ENCODE measurements at places on chromosomes 3 and 15.

DNA sequence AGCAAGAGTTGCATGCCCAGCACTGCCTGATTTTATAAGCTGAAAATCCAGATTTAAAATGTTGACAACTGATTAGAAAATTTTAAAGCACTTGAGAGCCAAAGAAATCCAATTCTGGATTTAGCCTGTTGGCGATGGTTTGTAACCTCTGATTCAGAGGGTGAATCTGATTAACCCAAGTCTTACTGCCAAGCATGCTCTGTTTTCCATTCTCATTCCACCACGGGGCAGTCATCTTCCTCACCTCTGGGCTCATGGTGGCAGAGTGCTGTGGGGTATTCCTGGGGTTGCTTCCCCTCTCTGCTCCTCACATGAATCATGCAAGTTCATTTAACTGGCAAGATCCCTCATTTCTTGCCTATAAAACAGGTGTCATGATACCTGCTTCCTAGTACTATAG lies 342.2 kb downstream of the EPHB1 start:
- no peak for DNase-seq

GRCh38 chr15:30999729-31000128 lies 8.3 kb upstream of the MTMR10 start:
- no peak for DNase-seq

- no peak for DNase-seq
Observed at GRCh38 chr3:172362583-172362982, 85.7 kb downstream of the GHSR start.

DNA sequence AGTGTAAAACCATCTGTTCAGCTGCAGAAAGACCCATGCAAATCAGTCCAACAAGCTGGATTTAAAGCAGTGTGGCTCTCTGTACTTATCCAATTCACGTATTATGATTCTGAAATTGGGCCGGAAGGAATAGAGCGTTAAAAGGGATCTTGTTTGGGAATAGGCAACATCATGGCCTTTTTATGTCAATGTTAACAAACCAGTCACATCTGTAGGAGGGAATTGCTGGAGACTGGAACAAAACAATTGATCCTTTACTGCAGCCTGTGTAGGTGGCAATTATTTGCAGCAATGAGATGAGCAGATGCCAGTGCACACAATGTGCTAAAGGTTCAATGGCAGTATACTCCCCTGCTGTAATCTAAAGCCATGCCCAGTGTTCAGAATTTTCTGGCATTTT lies 887.4 kb upstream of the ROBO1 start:
- no peak for DNase-seq

- DNase-seq: no peak
Observed at GRCh38 chr3:106457281-106458180, 588.7 kb upstream of the CBLB start.

GRCh38 chr3:183447206-183448001 lies 19.0 kb upstream of the MCF2L2 start:
- peak; percentile 41 for DNase-seq

DNA sequence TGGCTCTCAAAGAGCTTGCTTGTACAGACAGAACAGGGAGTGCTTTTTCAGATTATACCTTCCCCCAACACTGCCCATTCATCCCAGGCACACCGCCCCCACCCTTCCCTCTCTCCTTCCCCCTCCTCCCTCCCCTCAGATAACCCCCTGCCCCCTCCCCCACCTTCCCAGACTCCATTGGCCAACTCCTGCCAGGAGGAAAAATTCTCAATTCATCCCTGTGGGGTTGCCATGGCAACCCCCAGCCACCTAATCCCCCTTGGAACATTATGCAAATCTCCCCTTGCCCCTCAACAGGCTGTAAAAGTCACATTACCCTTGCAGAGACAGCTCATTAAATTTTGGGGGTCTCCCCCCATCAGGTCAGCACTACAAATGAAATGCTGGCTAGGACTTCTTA lies 14.3 kb downstream of the TLE3 start:
- DNase-seq: no peak

GRCh38 chr15:58494567-58494966 lies 62.8 kb downstream of the LIPC start:
- DNase-seq: no peak

GRCh38 chr3:133054586-133054985 lies 16.4 kb downstream of the TMEM108 start:
- no peak for DNase-seq

- no peak for DNase-seq
Observed at GRCh38 chr3:52881871-52882270, 15.5 kb downstream of the STIMATE start.

- DNase-seq: no peak
Observed at GRCh38 chr3:23760325-23760724, 45.4 kb upstream of the UBE2E1 start.

- no peak for DNase-seq
Observed at GRCh38 chr15:78050826-78051225, 26.7 kb downstream of the TBC1D2B start.

- no peak for DNase-seq
Observed at GRCh38 chr15:40192942-40193341, 32.1 kb downstream of the BUB1B start.

DNA sequence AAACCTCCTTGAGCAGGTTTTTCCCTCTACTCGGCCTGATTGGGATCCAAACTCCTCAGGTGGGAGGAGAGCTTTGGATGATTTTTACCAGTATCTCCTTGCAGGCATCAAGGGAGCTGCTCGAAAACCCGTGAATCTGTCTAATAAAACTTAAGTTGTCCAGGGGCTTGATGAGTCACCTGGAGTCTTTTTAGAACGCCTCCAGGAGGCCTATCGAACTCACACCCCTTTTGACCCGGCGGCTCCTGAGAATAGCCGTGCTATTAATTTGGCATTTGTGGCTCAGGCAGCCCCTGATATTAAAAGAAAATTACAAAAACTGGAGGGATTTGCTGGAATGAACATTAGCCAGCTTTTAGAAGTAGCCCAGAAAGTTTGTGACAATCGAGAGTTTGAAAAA lies 41.6 kb downstream of the ZBTB11 start:
- DNase-seq: no peak

- no peak for DNase-seq
Observed at GRCh38 chr3:107796791-107797190, 274.0 kb downstream of the BBX start.

DNA sequence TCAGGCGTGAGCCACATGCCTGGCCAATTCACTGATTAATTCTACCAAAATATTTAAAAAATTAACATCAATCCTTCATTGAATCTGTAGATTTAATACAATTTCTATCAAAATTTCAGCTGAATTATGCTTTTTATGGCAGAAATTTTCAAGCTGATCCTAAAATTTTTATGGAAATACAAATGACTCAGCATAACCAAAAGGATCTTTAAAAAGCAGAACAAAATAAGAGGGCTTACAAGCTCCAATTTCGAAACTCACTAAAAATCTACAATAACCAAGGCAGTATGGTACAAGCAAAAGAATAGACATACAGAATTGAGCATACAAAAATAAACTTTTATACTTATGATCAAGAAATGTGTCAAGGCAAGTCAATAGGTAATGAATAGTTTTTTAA lies 180.4 kb upstream of the CTNNB1 start:
- DNase-seq: no peak

DNA sequence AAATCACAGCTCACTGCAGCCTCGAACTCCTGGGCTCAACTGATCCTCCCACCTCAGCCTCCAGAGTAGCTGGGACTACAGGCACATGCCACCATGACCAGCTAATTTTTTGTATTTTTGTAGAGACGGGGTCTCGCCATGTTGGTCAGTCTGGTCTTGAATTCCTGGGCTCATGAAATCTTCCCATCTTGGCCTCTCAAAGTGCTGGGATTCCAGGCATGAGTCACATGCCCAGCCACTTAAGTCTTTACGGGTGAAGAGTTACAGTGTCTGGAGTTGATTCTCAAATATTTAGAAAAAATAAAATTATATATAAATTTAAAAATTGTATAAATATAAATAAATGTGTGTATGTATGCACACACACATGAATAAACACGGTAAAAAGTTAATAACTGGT lies 14.5 kb upstream of the KBTBD12 start:
- no peak for DNase-seq

GRCh38 chr3:4721511-4721911 lies 228.4 kb downstream of the ITPR1 start:
- DNase-seq: no peak

- no peak for DNase-seq
Observed at GRCh38 chr3:71816767-71817156, 31.8 kb upstream of the PROK2 start.

All from activated CD4-positive, alpha-beta T cell treated with anti-CD3 and anti-CD28 coated beads for 1 hour (primary cell).